ENCODE measurements at places on chromosomes 2 and 18.

- no peak for DNase-seq
Observed at GRCh38 chr2:109613081-109613921, 465 bp downstream of the SEPTIN10 start.

DNA sequence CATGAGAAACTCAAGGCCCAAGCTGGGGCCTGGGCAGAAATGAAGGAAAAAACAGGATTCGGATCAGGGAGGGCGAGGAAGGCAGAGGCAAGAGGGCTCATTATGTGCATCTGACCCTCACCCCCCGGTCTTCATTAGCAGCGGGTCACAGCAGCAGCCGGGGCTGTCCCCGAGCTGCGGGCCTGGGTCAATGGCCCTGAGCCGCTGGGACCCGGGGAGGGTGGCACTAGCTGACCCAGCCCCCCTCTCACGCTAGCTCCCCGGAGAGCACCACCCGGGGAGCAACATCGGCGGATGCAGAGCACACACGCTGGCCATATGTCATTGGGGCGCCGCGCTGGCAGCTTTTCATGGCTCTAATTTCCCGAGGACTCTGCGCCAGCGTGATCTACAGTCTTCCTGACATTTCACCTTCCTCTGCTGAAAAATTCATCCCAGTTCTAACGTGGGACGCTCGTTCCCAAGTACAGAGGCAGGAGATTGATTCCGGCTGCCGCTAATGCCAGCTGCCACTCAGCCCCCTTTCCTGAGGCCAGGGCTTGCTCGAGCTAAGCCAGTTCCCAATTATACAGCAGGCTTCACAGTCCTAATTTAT is 63.7 kb downstream of the EIPR1 start:
- DNase-seq, result no peak

DNA sequence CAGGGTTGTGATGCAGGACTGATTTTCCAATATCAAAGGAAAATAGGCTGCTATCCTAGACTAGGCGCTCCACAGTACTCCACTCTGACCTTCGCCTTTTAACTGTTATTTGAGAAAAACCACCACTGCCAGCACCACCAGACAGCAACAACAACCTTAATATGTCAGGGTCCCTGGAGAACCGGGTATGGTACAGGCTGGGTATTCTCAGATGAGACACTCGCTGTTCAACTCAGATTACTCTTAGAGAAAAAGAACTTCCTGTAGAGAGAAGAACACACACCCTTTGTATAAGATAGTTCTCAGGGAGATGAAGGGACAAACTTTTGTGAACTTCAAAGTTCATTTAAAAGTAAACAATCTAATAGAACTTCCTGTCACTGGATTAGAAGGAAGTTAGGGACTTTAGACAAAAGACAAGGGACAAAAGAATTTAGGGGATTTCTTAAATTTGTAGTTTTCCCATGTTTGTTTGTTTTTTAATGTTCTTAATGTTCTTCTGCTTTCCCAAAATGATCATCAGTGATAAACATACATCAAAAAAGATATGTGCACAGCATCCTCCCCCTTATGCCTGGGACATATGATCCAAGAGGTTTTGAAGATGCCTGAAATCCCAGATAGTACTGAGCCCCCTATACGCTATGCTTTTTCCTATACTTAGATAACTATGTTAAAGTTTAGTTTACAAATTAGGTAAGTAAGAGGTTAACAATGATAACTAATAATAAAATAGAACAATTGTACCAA is 41.3 kb upstream of the PPP1R1C start:
- DNase-seq, result no peak

- no peak for DNase-seq
Observed at GRCh38 chr2:222427646-222428301, 3.4 kb downstream of the SGPP2 start.

- DNase-seq, result peak; percentile 49
Observed at GRCh38 chr2:43426305-43427031, 169.4 kb downstream of the THADA start.

GRCh38 chr2:8602809-8603208 is 79.0 kb upstream of the ID2 start:
- DNase-seq, result no peak

DNA sequence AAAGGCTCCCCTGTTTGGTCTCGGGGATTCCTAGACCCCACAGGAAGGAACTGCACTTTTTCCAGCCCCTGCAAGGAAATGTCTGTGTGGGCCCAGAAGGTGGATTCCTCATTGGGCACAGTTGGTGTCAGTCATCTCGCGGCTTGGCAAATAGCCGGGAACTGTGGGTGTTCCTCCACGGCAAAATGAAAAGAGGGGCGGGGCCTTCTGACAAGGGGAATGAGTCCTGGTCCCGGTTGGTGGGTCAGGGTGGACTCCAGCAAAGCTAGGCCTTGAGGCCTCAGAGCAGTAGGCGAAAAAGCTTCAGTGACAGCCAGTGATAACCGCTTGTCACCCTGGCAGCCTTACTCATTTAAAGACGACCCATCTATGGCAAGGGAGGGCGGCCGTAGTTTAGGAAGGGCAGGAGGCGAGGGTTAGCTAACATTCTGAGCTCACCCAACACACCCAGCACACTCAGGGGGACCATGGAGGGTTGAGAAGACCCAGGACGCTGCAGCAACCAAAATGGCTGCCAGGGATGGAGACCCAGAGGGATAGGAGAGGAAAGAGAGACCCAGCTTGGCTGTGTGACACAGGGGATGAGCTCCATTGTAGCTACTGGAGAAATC is 16.5 kb downstream of the SLC4A3 start:
- no peak for DNase-seq

DNA sequence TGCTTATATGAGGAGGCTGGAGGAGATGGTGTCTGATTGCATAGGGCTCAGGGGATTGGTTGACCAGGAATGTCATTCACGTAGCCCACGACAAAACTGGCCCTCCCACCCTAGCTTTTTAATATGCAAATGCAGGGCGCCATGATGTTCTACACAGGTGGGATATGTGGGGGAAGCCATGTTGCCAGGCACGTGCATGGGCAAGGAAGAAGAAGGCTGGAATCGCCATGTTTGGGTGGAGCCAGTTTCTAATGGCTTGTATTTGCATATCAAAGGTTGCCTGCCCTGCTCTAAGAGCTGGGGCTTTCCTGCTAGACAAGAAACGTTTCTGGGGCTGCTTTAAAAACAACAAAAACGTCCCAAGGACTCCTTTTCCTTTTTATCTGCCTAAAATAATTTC is 26.5 kb upstream of the LINC00305 start:
- no peak for DNase-seq

- no peak for DNase-seq
Observed at GRCh38 chr2:149692961-149693396, 105.4 kb upstream of the MMADHC start.

DNA sequence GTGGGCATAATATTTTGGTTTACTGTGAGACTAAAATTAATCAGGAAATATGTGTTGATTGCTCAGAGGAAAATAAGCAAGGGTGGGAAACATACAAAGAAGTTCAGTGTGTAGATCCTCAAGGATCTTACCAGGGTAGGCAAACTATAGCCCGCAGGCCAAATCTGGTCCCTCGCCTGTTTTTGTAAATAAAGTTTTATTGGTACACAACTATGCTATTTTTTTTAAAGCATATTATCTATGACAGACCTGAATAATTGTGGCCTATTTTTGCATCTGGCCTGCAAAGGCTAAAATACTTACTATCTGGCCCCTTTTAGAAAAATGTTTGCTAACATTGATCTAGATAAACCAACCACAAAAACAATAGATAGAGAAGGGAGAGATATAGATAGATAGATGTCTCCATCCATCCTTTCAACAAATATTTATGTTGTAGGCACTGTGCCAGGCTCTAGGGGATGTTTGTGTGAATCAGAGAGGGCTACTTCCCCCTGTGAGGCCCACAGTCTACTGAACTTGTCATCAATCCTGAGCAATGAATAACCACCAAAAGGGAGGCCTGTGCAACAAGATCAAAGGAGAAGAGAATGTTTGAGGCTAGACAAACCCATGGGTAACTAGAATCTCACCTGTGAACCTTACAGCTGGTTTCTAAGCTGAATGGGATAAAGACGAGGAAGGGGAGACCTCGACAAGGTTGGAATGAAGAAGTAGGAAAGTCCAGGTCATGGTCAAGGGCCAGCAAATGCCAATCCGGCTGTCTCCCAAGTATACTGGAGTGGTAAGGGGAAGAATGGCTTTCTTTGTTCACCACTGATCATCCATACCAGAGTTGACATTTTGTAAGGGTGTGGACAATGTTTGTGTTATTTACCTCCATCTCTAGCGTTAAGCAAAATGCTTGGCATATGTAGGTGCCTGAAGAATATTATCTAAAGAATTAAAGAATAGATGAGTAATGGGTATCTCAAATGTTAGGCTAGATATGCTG is 23.6 kb downstream of the ALPK2 start:
- peak; percentile 16 for DNase-seq

- DNase-seq, result no peak
Observed at GRCh38 chr2:230664128-230664527, 48.5 kb upstream of the CAB39 start.

DNA sequence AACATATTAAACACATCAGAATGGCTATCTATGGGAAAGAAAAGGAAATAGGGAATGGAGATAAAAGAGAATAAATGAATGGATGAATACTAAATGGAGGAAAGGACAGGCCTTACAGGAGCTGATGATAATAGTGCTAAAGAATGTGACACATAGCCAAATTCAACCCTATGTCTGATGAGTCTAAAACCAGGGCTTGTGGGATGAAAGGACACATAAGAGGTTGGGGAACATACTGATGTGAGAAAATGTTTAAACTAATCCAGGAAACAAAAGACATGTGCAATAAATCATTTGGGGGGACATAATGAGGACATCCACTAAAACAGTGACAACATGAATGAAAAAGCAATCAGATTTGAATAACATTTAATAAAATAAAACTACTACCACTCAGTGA is 120.0 kb downstream of the DYM start:
- DNase-seq, result no peak

- no peak for DNase-seq
Observed at GRCh38 chr2:158539176-158540005, 82.6 kb downstream of the PKP4 start.

DNA sequence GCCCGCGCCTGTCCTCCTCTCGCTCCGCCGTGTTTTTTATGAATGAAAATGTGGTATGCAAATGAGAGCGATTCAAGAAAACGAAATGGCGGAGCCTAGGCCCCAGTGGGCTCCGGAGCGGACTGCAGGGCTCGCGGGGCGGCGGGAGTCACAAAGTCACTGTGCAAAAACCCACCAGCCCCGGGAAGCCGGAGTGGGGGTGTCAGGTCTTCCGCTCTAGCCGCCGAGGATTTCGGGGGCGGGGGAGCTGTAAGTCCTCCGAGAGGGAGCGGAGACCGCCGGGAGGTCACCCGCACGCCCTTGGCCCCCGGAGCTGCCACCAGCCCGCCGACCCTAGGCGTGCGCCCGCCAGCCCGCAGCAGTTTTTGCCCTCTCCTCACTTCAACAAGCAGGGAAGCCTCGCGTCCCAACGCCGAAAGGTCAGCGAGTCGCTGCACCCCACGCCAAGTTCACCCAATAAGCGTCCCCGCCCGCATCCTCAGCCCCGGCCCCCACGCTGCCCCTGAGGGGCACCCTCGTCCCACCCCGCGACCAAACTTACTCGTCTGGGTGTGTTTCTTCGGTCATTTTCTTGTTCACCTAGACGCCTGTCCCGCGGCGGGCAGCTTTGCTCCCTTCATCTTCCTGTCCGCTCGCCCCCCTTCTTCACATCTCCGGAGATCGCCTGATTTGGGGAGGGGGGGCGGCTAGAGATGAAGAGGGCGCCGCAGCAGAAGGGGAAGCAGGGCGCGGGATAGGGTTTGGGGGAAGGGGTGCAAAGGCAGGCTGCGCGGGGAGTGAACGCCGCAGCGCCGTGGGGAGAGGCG is 775 bp downstream of the SPRED2 start:
- DNase-seq, result peak; percentile 25

GRCh38 chr2:191272064-191272463 is 26.9 kb downstream of the MYO1B start:
- no peak for DNase-seq

DNA sequence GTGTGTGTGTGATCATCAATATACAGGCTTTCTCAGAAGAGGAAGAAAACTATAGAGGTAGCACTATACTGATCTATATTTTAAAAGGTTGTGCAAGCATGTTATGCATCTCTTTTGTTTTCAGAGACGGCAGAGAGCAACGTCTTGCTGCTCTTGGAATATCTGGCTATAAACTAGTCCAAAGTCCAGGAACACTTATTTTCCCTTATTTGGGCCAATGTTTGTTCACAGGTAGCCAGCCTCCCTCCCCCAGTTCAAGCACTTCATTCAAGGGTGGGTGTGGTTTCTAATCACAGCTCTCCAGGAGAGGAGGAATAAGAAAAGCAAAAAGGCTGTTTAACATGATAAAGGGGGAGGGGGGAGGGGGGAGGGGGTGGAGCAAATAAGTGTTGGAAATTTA is 4.2 kb downstream of the FZD5 start:
- DNase-seq, result no peak

GRCh38 chr2:44753552-44754285 is 187.8 kb upstream of the SIX3 start:
- DNase-seq, result no peak

All from activated gamma-delta T cell treated with anti-CD3 and anti-CD28 coated beads, Interleukin-2, amount 50 U/mL, for 16 hours (primary cell).